H7 (cell line): ENCODE measurements at places on chromosomes 12 and 14.

DNA sequence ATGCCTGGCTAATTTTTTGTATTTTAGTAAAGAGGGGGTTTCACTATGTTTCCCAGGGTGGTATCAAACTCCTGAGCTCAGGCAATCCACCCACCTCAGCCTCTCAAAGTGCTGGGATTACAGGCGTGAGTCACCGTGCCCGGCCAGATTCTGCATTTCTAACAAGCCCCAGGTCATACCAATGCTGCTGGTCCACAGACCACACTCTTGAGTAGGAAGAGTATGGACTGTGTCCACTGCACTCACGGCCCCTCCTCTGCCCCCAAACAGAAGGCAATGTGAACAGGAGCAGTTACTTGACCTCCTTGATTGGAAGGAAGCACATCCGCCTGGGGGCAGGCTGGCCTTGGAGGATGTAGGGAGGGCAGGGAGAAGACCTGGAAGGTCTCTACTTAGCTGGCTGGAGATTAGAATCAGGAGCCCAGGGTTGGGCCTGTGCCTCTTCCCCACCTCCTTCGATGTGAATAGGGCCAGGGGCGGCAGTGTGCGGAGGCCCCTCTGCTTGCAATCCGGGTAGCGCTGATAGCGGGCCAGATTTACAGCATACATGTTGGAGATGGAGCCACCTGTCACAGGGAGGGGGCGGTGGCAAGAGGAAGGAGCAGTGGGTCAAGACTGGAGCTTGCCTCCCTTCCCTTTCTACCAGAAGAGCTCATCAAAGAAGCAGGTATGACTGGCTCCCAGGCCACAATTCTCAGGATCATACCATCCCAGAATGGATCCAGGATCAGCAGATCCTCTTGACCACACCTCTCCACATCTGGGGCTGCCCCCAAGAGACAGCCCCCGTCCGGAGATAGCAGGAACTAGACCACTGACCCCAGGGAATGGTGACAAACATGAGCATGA, 9.4 kb upstream of the ZNF740 start:
- no peak for DNase-seq

DNA sequence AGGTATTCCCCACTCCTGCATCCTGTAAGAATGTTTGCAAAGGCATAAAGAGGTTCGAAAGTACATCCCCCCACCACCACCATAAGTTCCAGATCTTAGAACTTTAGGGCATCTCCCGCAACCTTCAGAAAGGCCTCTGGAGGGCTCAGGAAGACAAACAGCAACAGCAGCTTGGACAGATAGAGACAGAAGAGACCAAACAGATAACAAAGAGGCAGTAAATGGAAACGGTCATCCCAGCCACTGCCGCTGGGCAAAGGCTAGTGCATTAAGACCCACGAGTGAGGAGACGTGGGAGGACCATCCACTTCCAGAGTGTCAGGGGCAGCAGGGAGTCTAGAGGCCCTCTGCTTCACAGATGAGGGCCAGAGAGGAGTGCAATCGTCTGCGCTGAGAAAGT, 124.3 kb downstream of the CRACR2A start:
- no peak for DNase-seq

DNA sequence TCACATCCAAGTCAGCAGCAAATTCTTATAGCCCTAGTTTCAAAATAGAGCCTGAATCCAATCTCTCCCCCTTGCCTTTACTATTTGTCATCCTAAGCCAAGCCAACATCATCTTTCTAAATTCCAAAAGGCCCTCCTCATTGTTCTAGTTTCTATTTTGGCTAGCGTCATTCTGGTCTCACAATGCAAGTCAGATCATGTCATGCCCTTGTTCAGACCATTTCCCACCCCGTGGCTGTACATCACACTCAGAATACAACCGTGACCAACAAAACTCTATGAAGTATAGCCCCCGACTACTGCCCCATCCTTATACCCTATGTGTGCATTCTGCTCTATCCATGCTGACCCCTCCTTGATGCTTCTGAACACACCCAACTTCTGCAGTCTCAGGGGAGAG, 12.3 kb upstream of the GNG2 start:
- DNase-seq = no peak

DNA sequence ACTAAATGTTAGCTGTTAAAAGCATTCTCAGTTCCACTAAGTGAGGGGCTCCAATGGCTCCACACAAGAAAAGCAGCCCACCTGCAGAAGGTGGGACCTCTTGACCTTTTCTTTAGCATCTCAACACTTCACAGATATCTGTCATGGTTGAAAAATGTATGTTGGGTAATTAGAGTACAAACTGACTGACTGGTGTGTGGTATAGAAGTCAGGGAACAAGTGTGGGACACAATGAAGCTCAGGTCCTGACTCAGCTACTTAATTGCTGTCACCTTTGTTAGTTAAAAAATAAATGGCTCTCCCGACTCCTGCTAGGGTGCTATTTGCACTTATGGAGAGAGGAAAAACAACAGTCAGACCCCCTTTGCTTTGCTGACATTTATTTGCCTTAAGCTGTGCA, 299.0 kb downstream of the TTC6 start:
- DNase-seq = no peak

GRCh38 chr12:128507470-128507869, 240.5 kb downstream of the TMEM132C start:
- no peak for DNase-seq

- DNase-seq = no peak
Measured at GRCh38 chr12:49456131-49456679, 82.6 kb upstream of the KCNH3 start.

DNA sequence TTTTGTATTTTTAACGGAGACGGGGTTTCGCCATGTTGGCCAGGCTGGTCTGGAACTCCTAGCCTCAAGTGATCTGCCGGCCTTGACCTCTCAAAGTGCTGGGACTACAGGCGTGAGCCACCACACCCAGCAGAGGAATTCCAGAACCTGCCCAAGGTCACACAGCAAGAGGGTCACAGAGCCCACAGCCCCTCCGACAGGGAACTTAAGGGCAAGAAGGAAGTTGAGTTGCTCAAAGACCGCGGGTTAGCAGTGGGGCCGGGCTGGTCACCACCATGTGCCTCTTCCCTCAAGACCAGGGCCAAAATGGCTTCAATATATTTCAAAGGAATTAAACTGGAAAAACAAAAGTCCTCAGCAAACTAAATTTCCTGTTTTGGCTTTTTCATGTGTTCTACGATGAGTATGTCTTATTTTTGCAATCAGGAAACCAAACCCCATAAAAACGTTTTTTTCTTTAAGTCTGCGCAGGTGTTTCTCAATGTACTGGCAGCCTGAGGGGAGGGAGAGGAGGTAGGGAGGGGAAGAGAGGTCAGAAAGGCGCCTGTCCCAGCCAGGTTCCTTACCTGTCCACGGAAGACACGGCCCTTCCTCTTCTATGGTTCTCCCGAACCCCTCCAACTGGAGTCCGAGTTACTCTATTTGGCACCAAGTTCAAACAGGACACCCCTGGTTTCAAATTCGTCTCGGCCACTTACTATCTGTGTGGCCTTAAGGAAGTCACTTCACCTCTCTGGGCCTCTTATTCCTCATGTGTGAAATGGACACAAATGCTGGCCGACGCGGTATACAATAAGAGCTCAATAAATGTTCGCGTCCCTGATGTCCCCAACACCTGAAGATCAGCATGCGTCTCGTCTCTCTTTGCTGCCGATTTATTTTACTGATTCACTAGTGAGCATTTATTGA, 778 bp downstream of the SLC8B1 start:
- DNase-seq = no peak

GRCh38 chr12:120332523-120332922, 4.9 kb upstream of the PLA2G1B start:
- no peak for DNase-seq

DNA sequence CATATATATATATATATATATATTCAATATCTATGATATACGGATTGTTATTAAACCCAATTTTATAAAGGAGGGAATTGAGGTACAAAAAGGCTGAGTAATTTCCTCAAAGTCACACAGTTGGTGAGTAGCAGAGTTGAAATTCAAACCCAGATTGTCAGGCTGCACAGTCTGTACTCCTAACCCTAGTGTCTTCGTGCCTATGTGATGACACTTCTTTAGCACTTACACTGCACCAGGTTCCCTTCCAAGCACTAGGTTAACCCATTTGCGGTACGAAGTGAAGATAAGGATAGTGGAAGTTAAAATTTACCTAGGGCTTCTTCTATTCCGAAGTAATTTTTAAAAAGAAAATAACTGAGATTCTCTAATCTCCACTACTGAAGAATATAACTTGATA, 125.1 kb upstream of the TSPAN8 start:
- DNase-seq = no peak

DNA sequence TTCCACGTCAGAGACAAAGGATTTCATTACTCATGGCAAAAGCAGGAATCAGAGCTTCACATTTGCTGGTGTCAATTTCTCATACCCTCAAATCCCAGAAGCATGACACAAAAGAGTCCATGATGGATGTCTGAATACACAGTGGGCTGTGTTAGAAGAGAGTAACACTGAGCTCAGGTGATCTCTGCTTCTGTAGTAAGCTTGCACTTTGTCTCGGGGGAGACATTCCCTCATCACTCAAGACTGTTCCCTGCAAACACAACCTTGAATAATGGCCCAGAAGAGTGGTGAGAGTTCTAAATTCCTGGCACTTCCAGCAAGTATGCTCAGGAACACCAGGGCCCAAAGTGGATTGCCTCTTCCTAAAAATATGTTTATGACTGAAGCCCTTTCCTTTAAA, 1787.2 kb upstream of the SEL1L start:
- DNase-seq = no peak

DNA sequence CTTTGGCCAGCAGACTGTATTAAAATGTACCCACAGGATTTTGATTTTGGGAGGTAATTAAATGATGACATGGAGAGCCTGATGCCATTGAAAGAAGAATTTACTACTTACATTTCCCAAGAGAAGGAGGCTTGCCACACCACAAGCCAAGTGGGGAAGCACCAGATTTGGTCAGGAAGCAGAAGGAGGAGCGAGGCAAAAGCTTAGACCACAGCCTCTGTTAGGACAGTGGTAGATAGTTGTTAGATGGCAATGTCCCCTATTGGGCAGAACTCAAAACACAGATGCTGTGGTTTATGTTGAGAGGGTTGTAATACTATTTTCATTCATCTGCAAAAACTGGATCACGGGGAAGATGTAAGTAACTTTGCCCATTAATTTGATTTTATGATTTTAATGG, 709.4 kb downstream of the VRK1 start:
- no peak for DNase-seq

DNA sequence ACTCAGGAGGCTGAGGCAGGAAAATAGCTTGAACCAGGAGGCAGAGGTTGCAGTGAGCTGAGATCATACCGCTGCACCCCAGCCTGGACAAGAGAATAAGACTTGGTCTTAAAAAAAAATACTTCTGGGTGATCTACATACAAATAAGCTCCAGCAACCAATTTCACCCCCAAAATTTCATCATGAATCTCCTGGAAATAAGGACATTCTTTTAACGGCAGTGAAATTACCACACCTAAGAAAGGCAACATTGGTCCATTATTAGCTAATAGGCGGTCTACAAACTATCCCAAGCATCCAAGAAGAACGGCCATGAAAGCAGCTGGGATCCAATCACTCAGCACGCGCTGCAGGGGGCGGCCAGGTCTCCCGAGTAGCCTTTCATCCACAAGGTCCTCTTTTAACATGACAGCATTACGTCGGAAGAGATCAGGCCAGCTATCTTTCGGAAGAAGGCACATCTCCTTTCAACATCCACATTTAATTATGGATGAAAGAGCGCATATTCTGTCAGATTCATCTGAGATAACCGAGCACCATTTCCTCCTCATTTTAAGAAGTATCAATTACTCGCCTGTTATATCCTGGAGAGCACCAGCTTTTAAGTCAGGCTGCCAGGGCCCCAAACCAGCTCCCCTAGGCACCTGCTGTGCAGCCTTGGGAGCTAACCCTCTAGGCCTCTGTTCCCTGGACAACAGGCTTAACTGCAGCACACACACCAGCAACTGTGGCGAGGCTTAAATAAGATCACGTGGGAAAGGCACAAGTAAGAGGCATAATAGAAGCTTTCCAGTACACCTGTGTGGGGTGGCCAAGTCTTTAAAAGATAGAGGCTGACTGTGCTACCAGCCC, 4.2 kb downstream of the SLC15A4 start:
- no peak for DNase-seq

DNA sequence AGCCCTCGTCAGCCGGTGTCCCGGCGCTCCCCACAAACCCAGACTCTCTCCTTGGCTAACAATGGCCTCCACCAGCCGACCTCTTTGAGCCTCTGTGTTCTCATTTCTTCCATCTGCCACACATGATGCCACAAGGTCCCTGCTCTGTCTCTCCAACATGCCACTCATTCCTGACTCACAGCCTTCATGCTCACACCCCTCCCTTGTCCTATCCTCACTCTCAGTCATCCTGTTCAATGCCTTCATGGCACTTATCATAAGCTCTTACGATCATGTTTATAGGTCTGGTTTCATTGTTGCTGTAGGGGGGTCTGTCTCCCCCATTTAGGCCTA, 9.6 kb upstream of the SERPINA11 start:
- no peak for DNase-seq

DNA sequence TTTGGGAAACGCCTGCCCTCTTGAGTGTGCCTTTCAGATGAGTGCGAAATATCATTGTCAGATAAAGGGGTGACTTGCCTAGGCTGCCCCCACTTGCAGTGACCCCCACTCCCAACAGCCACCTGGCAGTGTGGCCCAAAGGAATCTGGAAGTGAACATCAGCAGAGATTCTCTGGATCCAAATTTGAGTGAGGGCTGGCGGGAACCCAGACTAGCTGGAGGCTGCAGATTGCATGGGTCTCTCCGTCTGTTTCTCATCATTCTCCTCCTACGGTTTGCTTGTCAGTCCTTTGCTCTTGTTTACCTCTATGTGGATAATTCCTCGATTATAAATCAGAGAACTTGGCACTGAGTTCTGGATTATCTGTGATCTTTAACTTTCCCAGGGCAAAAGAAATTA, 280.8 kb downstream of the ZFP36L1 start:
- DNase-seq = no peak

GRCh38 chr12:128790653-128791373, 32.9 kb downstream of the SLC15A4 start:
- no peak for DNase-seq

DNA sequence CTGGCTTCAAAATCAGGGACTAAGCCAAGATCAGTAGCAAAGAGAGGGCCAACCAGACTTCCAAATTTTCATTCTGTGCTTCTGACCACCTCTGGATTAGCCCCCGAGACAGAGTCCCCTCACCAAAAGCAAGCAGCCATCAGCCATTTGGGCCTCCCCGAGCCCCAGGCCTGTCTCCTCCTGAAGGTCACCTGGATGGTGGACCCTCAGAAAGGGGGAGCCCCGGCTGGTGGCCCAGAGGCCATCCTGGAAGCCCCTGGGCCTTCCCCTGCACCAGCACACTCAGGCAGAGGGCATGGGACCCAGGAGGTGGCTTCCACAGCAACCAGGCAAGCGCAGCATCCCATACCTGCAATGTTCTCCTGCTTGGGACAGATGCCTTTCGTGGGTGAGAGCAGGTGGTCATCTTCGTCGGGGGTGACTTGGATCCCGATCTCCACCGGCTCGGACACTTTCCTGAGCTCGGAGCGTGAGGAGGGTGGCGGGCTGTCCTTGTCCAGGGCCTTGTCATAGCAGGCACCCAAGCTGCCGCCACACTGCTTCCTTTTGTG, 14.8 kb downstream of the BCL11B start:
- DNase-seq = no peak
